ENCODE measurements at places on chromosomes 16 and 17. TPM values are rescaled to one million over a fixed set of nuclear protein-coding genes. Genes with fewer than 3 reads are reported as not detected.

MEFV gene
- 0.57 TPM for total RNA-seq

MMP15 gene
- 126 TPM for total RNA-seq

DNA sequence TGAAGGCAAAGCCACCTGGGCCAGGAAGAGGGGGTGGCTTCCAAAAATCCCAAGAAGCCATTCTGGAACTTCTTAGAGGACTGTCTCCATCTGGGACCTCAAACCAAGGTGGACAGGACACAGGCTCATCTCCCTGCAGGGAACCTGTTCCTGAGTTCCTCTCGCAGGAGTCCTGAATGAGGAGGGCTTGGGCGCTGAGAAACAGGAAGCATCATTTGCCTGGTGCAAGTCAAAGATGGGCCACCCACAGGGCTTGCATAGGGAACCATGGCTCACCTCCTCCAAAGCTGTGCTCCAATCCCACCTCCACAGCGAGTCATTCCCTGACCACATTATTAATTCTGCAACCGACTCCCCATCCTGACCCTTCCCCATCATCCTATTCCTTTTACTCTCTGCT, 55.0 kb upstream of the RPL38 start:
- no peak for DNase-seq

DNA sequence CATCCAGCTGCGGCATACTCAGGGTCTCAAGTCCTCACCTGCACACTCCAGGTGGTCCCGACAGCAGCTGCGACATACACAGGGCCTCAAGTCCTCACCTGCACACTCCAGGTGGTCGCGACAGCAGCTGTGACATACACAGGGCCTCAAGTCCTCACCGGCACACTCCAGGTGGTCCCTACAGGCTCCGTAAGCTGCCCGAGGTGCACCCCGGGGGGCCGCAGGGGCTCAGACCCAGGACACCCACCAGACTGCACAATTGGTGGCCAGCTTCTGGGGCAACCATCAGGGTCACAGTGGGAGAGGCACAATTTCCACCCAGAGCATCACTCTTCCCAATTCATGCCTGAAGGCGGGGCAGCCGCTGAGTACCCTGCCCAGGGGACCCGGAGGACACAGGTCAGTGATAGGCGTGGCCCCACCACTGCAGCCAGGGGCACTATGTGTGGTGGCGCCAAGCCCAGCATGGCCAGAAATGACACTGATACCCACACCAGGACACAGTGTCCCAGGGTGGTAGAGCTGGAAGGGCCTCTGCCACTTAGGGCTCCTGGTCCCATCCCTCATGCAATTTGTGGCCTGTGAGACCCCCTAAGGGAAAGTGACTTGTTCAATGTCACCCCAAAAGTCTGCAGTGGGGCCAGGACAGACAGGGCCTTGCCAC, 57.5 kb upstream of the ZNF469 start:
- no peak for DNase-seq

DNA sequence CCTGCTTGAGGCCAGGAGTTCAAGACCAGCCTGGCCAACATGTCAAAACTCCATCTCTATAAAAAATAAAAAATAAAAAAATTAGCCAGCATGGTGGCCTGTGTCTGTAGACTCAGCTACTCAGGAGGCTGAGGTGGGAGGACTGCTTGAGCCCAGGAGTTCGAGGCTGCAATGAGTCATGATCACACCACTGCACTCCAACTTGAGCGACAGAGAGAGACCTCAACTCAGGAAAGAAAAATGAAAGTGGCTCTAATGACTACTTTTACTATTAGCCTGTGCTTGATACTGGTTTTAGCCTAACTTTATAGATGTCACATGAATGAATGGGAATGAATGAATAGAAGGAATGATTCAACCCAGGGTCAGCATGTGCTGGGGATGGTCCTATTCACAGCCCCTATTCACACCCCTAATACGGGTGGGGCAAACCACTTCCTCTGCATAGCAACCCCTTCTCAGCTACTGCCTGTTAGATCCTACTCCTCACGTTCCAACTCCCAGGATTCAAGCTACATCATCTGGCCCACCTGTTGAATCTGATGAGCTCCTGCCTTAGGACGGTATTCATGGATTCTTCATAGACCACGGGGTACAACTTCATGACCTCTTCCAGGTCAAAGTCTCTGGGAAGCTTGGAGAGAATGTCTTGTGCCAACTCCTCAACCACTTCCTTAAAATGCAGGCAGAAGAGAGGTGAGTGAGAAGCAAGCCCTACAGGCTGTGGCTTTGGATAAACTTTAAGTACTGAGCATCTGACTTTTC, 40.5 kb downstream of the LYRM1 start:
- no peak for DNase-seq

GRCh38 chr17:35740216-35740615, 8.8 kb downstream of the RASL10B start:
- no peak for DNase-seq

- no peak for DNase-seq
Observed at GRCh38 chr16:87254734-87255133, 62.5 kb downstream of the C16orf95 start.

CCL4 gene
- total RNA-seq, result 3.8 TPM

GRCh38 chr16:2761886-2762583, 9.6 kb downstream of the SRRM2 start:
- DNase-seq, result no peak

GRCh38 chr17:21214777-21215541, 998 bp upstream of the TMEM11 start:
- no peak for DNase-seq

PCTP gene
- 35.5 TPM for total RNA-seq

CACNG5 gene
- total RNA-seq, result not detected

CA4 gene
- 397 TPM for total RNA-seq

- no peak for DNase-seq
Observed at GRCh38 chr17:66392783-66393437, 90.5 kb downstream of the PRKCA start.

EPN3 gene
- total RNA-seq, result 79.8 TPM

ABCC11 gene
- not detected for total RNA-seq

- DNase-seq, result no peak
Observed at GRCh38 chr16:67055712-67056487, 27.0 kb downstream of the CBFB start.

GRCh38 chr17:68832109-68832802, 122.9 kb downstream of the ABCA8 start:
- DNase-seq, result peak; percentile 20

GRCh38 chr16:11100239-11100750, 155.7 kb downstream of the SOCS1 start:
- no peak for DNase-seq

DNA sequence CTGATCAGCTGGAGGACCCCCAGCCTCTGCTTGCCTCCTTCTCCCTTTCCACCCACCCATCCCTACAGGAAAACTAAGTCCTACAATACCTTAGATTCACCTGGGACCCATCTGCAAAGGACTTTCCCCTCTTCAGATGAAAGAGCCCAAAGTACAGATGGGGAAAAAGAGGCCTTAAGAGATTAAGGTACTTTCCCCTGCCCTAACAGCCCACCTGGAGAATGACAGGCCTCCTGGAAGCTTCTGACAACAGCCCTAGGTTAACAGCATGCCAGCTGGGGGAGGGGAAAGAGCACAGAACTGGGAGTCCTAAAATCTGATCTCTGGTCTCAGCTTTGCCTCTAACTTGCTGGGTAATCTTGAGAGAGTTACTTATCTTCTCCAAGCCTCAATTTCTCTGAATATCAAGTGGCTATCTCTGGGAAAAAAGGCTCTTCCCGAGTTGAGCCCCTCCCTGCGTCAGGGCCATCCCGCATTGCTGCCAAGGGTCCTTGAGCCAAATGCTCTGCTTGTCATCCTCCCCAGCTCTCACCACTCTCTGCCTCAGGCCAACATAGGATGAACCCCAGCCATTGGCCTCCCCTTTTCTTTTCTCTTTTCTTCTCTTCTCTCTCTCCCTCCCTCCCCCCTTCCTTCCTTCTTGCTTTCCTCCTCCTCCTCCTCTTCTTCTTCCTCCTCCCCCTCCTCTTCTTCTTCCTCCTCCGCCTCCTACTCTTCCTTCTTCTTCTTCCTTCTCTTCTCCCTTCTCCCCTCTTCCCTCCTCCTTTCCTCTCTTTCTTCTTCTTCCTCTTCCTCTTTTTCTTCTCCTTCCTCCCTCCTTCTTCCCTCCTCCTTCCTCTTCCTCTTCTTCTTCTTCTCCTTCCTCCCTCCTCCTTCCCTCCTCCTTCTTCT, 22.5 kb upstream of the SP6 start:
- DNase-seq, result no peak

HSD17B1 gene
- total RNA-seq, result 0.88 TPM

- peak; percentile 68 for DNase-seq
Observed at GRCh38 chr17:47324224-47325020, 667 bp downstream of the EFCAB13 start.

DNA sequence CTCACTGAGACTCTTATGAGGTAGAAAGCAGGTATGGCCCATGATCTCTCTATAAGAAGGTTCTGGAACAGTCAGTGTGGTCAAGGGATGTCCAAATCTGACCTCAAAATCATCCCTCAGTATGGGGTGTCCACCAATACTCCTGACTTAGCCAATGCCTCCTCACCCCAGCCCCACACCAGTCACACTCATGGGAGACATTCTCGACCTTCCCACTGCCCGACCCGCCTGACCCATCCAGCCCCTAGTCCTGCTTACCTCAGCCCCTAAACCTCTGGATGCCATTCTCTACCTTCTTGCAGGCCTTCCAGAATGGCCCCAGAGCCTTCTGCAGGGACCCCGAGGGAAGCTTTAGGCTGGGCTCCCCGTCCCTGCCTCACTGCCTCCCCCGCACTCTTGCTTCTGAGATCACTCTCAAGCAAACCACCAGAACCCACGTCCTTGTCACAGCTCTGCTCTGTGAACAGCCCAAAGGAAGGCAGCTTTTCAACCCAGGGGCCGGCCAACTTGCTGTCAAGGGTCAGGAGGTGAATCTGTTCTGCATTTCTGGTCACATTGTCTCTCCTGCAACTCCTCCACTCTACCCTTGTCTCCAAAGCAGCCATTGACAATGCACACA, 44.9 kb upstream of the RBFOX3 start:
- DNase-seq, result peak; percentile 13

DNA sequence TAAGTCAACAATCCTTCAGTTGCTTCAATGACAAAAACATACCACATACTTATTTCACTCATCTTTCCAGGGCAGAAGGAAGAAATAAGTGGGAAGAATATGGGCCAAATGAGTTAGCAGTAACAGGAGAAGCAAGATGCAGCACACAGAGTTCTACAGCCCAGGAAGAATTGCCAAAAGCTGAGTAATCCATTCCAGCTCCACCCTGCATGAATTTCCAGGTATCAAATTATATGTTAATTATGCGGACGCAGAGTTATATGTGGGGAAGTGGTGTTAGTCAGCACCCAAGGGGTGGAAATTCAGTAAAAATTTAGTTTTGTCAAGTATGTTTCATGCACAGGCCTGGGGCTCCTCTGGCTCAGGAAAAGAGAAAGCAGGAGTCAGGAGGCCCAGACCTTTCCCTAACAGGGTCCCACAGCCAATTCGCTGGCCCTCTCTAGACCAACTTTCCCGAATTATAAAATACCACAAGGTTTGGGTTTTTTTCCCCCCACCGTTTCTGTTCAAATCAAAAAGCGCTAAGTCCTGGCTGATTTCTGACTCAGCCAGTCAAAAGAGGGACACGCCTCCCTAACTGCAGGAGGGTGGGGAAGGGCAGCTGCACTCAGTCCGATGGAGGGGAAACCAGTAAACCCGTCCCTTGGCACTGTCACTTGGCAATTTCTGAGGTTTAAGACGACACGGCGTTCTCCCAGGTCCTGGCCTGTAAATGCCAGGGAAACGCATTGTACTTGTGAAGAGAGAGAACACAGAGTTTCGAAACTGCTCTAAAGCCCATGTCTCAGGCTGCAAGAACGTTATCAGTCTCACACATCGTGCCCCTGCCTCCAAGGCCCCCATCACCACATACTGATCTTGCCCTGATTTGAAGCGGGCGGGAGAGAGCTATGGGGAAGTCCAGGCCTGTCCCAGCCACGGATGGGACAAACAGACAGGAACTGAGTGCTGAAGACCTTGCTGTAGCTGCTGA, 58.1 kb downstream of the ZFHX3 start:
- DNase-seq, result peak; percentile 69

SULT1A1 gene
- total RNA-seq, result 61.7 TPM

DNA sequence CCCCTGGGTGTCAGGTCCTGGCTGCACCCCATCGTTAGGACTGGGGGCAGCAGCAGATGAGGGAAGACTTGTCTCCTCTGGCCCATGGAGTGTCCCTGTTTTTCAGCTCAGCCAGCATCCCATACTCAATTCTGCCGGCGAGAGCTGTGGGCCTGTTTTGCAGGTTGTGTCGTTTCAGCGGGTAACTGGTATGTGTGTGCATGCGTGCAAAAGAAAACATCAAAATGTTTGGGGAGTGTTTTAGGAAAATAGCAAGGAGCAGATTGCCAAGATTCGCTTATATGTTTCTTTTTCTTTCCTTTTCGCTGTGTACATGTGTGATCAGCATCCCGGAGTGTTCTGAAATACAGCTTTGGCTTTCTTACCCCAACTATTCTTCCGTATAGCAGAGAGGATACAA, 34.7 kb downstream of the MSI2 start:
- DNase-seq, result no peak

MAP3K14 gene
- 15.0 TPM for total RNA-seq

- DNase-seq, result no peak
Observed at GRCh38 chr17:72743037-72743467, 349.4 kb downstream of the SLC39A11 start.

GRCh38 chr17:47275245-47275984, 21.8 kb downstream of the ITGB3 start:
- peak; percentile 75 for DNase-seq

- no peak for DNase-seq
Observed at GRCh38 chr16:7964167-7964566, 626.1 kb downstream of the TMEM114 start.

KCNJ18 gene
- total RNA-seq, result not detected

NPTX1 gene
- total RNA-seq, result 0.10 TPM

DNA sequence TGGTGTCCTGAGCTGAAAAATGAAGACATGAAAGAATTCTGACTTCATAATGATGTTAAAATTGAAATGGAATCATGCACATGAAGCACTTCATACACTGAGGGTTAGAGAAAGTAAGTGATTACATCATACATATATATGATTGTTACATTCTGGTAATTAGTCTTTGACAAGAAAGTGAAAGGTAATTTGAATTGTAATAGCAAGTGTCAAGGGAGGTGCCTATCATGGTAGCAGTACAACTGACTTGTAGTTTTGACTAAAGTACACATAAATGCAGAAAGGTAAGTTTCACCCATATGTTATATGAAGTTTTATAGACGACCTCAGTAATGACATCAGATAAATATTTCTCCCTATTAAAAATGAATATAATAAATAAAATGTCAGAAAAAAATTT, 1325.0 kb upstream of the GOT2 start:
- no peak for DNase-seq

CLEC18A gene
- 0.32 TPM for total RNA-seq

DNAI2 gene
- total RNA-seq, result not detected

DNA sequence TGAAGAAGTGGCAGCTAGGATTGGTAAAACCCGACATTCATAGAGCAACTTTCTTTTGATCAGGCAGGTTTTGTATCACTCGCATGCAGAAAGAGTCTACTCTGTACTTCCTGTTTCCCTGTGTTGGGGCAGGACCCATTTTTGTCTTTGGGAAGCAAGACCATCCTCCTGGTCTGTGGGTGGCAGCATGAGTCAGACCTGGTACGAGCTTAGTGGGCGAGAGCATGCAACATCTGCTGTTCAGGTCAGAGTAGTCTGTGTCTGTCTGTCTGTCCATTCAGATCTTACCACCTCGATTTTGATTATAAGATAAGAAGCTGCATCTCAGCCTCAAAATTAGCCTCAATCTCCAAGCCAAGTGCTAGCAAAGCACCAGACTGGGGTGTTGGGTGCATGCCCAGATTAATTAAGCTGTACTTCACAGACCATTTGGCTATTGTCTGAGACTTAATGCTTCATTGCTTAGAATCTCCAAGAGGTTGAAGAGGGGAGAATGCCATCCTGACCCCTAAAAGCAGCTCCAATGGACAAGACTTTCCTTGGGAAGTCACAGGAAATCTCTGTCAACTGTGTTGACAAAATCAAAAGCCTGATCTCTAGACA, 110.9 kb downstream of the XYLT1 start:
- no peak for DNase-seq

Measured in colonic mucosa (tissue), 4 donors.